ENCODE measurements at places on chromosomes 2 and 18.

DNA sequence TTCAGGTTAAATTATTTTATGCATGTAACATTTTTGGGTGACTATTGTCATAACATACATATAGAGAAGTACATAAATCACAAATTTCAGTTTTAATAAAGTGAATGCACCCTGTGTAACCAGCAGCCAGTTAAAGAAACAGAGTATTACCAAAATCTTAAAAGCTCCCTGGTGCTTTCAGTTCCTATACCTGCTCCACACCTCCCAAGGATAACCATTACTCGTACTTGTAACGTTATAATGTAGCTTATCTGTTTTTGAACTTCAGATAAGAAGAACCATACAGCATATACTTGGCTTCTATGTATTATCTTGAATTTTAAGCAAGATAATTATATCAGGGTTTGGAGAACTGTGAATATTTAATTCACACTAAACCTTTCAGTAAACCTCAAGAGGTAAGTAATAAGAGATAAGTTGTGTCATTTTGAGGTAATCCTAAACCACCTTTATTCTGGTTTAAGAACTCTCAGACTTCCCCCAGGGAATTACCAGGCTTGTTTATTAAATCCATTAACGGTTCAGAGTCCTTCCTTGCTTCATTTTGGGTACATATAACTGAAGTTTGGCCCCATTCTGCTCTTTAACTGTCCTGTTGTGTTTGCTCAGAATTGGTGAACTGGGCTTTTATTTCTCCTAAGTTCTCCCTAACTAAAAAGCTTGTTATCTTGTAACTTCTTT is 58.6 kb downstream of the LCLAT1 start:
- DNase-seq = no peak

DNA sequence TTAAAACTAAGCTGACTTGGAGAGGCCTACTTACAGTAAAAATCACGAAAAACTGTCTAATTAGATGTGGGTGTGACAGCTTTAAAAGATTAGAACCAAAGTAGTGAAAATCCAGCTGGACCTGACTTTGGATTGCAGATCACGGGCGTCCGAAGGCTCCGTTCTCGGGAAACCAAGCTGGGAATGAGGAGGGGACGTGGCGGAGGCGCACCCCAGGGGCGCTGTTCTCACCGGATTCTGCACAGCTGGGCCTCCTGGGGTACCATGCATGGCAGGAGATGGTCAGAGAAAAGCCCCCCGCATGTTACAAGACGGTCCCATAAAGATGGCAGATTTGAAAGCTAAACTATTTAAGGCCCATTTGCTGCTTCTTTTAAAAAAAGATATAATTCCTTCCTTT is 5.0 kb upstream of the OTOS start:
- no peak for DNase-seq

GRCh38 chr2:212141499-212141898 is 397.1 kb downstream of the ERBB4 start:
- DNase-seq = no peak

DNA sequence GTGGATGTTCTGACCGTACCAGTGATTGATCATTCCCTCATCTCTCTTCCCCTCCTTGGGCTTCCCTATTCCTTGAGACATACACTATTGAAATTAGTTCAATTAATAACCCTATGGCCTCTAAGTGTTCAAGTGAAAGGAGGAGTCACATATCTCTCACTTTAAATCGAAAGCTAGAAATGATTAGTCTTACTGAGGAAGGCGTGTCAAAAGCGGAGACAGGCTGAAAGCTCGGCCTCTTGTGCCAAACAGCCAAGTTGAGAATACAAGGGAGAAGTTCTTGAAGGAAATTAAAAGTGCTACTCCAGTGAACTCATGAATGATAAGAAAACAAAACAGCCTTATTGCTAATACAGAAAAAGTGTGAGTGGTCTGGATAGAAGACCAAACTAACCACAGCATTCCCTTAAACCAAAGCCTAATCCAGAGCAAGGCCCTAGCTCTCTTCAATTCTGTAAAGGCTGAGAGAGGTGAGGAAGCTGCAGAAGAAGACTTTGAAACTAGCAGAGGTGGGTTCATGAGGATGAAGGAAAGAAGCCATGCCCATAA is 144.4 kb upstream of the LYPD6 start:
- DNase-seq = no peak

DNA sequence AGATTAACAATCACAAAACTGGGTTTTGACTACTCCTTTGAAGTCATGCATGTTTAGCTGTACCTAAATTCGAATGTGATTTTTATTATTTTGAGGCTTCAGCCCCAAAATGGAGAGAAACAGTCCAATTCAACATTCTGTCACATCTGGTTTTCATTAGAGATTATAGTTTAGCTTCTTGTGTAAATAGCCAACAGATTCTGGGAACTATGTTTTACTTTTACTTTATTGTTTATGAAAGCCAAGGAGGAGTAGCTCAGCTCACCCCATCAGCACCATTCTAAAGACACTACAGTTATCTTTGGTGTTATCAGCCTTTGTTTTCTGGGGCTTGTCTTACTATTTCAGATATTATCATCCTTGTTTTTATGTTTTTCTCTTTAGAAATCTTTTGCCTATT is 465.0 kb upstream of the CWC22 start:
- no peak for DNase-seq

DNA sequence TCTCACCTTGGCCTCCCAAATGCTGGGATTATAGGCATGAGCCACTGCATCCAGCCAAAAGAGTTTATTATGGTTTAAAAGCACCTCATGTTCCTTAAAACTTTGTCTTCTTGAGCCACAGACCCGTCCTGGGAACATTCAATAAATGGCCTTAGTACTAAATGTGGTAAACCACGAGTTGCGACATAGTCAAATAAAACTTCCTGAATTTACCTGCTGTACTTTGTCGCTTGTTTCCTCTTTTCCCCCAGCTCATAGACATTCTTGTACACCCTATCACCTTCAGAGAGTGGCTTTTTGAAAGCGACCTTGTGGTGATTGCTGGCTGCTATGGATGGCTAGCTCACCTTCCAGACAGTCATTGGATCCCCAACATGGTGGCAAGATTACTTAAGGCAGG is 310.4 kb downstream of the LRRTM1 start:
- DNase-seq = no peak

- no peak for DNase-seq
Observed at GRCh38 chr2:41967476-41968181, 80.2 kb upstream of the PKDCC start.

DNA sequence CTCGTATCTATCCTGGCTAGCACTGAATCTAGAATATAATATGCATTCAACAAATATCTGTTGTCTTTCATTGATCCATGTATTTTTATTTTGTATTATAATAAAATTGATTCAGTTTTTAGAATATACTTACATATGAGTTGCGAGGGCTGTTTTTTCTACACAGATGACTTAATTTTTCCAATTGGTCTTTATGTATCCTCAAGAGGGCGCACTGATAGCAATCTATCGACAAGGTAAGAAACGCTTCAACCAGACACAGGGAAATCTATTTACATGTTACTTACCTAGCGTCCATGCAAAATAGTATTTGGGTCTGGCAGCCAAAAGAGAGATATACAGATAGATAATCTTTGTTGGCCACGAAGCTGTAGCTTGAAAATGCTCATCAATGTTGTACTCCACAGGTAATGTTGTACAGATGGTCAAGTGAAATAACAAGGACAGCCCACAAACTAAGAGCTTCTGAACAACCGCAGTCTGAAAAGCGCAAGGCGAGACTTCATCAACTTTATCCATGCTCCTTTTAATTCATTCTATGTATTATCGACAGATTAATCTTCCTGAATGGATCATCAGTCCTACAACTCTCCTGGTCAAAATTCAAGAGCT is 35.5 kb upstream of the KIDINS220 start:
- no peak for DNase-seq

DNA sequence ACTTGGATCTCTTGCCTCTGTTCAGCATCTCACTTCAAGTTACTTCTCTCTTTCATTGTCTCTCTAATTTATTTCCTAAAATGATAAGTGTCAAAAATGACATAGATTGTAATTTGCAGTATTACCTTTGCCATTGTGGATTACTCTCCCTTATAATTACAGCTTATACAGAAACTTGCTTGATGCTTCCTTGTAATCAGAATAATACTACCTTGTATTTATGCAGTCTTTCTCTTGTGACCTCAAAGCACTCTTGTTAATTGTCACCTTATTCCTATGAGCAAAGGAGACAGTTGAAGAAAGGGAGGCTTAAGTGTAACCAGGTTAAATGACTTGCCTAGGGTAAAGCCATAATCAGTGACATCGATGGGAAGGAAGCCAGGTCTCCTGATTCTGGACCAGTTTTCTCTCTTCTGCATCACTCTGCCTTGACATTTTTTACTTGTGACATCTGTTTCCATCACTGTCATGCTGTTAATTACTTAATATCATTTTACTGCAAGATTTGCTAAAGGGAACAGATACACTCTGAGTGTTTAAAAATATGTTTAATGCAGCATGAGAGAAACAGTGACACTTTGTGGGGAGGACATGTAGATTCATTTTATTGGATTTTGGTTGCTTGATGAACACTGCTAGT is 388.6 kb downstream of the PARD3B start:
- DNase-seq = no peak

DNA sequence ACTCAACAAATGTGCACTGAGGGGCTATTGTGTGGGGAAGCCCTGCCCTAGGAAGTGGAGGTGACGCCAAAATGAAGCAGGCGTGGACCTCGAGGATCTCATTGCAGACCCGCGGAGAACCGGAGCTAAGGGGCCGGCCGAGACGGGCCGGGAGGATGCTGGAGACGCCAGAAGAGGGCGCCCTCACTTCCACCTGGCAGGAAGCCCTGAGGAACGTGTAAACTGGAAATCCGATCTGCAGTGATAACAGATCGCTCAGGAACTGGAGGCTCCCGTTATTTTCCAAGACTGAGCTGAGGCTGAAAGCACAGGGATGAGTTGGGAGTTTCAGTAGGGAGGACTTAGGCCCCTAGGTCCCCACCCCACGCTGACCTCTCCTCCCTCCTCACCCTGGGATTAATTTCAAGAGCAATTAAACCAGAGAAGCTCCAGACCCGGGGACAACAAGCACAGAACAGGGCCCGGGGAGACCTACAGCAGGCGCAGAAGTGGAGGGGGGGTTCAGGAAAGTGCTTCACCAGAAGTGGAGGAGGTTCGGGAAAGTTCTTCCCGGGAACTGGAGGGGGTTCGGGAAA is 7.7 kb upstream of the COL6A3 start:
- DNase-seq = peak; percentile 81

GRCh38 chr2:24877646-24878045 is 42.4 kb downstream of the ADCY3 start:
- DNase-seq = no peak

GRCh38 chr2:129797489-129798300 is 181.8 kb upstream of the RAB6C start:
- no peak for DNase-seq

DNA sequence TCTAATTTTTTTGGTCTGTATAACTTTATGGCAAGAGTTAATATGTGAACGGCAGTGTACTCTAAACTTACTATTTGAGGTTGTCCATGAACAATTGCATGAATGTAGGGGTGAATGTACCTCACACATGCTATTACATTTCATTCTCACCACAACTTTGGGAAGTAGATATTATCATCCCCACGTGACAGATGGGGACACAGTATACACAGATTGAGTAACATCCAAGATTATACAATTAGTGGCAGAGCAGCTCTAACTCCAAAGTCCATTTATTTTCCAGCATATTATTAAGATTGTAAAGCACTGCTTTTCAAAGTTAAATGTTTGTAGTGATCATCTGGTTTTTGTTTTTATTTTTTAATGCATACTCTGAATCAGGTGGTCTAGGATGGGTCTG is 622.1 kb upstream of the ZEB2 start:
- no peak for DNase-seq

DNA sequence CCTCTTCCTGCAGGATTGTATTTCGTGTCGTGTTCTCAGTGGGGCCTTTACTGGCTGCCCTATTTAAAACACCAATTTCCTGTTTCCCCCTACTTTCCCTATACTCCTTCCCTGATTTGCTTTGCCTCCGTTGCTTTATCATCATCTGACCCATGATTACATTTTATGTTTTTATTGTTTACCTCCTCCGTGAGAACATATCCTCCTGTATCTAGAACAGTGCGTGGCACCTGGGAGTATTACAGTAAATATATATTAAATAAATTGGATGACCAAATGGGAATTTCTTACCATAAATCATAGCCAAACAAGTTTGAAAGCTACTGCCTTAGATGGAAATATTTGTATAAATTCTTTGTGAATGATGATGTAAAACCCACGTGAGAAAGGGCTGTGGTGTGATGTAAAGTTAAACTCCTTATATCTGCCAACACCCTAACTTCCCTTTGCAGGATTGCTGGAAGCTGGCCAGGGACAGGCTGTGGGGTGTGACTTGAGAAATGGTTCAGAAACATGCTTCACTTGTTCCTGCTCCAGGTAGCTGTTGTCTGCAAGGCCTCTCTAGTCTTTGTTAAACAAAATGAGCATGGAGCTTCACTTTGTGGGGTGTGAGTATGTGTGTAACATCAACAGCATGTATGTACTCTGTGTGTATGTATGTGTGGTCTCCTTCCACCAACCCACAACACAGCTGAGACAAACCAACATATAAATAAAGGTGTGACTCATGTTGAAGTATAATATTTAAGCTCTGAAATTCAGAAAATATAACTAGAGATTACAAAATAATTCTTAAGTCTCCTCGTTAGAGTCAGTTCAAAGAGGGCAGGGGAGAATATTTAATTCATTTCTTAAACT is 40.3 kb downstream of the LHCGR start:
- DNase-seq = no peak

GRCh38 chr2:232473467-232473890 is 14.2 kb downstream of the ECEL1 start:
- no peak for DNase-seq

GRCh38 chr18:8754995-8755960 is 49.9 kb downstream of the MTCL1 start:
- peak; percentile 25 for DNase-seq

DNA sequence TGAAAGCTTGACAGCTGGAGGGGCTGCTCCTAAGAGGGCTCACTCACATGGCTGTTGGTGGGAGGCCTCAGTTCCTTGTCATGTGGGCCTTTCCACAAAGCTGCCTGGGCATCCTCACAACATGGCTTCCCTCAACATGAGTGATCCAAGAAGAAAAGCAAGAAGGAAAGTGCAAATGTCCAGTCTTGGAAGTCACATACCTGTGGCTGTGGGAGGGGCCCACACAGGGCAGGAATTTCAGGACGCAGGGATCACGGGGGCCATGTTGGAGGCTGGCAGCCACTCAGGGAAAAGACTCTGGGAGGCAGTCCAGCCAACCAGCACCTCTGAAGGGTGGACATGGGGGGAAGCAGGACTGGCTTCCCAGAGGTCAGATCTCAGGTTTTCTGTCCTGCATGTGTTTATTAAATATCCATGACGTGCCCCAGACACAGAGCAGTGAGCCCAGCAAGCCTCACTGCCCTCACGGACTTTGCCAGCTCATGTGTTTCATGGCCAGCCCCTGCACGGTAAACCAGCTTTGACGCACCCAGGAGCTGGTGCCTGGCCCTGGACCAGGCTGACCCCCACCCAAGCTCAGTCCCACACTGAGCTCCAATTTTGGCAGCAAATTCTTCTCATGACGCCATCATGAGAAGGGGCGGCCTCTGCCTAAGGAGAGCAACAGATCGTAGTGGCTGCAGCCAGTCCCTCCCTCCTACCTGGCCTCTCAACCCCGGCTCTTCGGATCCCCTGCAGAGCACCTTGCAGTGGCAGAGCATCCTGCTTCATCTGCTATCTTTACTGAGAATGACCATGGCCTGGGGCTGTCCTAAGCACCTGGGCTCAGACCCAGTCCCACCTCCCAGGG is 34.7 kb upstream of the GPR17 start:
- DNase-seq = no peak

GRCh38 chr2:114294741-114295140 is 147.7 kb upstream of the DPP10 start:
- no peak for DNase-seq

- DNase-seq = no peak
Observed at GRCh38 chr2:120863146-120863545, 127.5 kb downstream of the GLI2 start.
